ENCODE measurements at places on chromosomes 2 and 18. TPM values are rescaled to one million over a fixed set of nuclear protein-coding genes. Genes with fewer than 3 reads are reported as not detected.

TM4SF20 gene
- polyA plus RNA-seq, result 0.13 TPM

SERPINB10 gene
- 0.08 TPM for polyA plus RNA-seq

TGIF1 gene
- polyA plus RNA-seq, result 100 TPM

RMND5A gene
- polyA plus RNA-seq, result 60.0 TPM

TCF7L1 gene
- polyA plus RNA-seq, result 59.1 TPM

CROCC2 gene
- polyA plus RNA-seq, result 0.05 TPM

ARID5A gene
- 4.9 TPM for polyA plus RNA-seq

VSNL1 gene
- polyA plus RNA-seq, result 4.1 TPM

SNED1 gene
- polyA plus RNA-seq, result 7.9 TPM

RPRD1A gene
- 73.4 TPM for polyA plus RNA-seq

SCN2A gene
- 2.5 TPM for polyA plus RNA-seq

ZNF804A gene
- polyA plus RNA-seq, result 1.3 TPM

GPR39 gene
- 3.7 TPM for polyA plus RNA-seq

ELAC1 gene
- 18.5 TPM for polyA plus RNA-seq

ERICH2 gene
- 1.7 TPM for polyA plus RNA-seq

CYS1 gene
- 100 TPM for polyA plus RNA-seq

DCDC2C gene
- not detected for polyA plus RNA-seq

Measured in right renal pelvis (tissue), 4 donors.